ENCODE measurements at places on chromosomes 6 and 20.

DNA sequence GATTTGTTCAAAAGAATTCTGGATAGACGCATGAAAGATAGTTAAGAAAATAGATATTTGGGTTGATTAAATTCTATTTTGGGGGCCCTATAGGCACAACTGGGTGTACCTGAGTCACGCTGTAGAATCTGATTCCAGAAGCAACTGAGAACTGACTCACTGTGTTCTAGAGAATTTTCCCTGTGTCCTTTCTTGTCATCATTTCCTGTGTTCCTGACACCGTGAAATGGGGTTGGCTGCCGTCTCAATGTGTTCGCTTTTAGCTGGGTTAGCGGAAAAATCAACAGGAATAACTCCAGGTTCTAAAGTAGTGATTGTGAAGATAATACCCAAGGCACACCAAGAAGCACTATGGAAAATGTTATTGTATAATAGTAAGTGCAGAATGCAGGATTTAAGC is 5.0 kb downstream of the GCNT2 start:
- DNase-seq = no peak

- no peak for DNase-seq
Observed at GRCh38 chr6:134733801-134734200, 216.1 kb downstream of the ALDH8A1 start.

- peak; percentile 34 for DNase-seq
Observed at GRCh38 chr6:137722749-137723272, 144.2 kb upstream of the TNFAIP3 start.

DNA sequence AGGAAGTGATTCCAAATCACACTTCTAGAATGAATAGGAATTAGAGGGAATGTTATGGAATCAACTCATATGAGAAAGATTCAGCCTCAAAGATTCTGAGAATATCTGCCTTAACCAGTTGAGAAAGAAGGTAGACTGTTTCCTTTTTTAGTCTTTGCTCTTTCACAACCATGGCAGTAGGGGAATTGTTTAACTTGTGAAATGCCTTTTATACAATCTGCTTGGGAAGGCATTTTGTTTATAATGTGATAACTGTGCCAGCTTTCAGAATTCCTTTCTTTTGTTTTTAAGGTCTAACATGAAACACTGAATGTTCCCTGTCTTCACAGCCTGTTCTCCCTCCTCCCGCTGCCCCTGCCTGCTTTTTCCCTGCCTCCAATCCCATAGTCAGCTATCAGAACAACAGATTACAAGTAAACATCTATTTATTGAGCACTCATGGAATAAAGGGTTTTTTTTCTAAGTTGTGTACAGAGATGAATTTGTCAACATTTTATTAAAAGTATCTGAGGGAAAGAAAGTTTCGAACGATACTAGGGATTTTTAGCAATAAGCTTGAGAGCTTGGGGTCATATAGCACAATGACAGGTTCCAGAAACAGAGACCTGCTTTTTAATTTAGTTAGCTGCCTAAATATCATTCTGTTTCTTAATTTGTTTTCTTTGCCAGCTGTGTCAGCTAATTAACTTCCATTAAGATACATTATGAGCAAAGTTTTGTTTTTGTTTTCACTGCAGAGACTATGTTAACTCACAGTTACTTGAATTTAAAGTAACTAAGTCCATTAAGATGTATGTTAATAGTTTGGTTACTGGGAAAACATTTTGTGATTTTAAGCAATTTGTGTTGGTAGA is 28.3 kb upstream of the FBXO30 start:
- no peak for DNase-seq

DNA sequence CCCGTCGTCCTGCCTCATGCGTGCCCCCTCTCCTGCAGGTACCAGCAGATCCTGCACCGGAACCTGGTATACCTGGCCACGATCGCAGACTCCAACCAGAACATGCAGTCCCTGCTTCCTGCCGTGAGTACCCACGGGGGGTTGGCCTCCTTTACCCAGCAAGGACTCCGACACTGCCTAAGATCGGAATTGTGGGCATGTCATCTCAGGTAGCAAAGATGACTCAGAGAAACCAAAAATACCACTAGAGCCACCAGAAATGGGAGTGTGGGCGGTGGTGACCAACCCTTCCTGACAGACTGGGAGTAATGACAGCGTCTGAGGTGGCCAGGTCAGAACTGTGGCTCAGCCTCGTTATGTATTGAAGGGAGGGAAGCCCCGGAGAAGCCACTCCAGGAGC is 16.3 kb downstream of the SS18L1 start:
- peak; percentile 71 for DNase-seq

- DNase-seq = no peak
Observed at GRCh38 chr6:324116-324728, 31.9 kb downstream of the DUSP22 start.

- DNase-seq = no peak
Observed at GRCh38 chr6:43171707-43172103, 636 bp downstream of the SRF start.

GRCh38 chr20:49633643-49634042 is 65.7 kb upstream of the PTGIS start:
- no peak for DNase-seq

DNA sequence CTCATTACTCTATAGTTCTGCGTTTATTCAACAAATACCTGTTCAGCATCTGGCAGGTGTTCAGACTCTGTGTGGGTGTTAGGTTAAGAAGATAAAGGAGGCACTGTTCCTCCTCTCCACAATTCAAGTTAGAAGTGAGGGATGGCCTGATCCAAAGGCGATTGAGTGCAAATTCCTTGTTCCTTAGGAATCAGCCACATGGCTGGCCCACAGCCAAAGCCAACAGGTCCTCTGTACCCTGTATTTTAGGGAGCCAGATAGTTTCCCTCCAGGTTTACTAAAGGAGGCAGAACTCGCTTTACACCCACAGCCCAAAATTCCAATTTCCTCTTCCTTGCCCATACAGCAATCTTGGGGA is 5.0 kb upstream of the CD40 start:
- no peak for DNase-seq

DNA sequence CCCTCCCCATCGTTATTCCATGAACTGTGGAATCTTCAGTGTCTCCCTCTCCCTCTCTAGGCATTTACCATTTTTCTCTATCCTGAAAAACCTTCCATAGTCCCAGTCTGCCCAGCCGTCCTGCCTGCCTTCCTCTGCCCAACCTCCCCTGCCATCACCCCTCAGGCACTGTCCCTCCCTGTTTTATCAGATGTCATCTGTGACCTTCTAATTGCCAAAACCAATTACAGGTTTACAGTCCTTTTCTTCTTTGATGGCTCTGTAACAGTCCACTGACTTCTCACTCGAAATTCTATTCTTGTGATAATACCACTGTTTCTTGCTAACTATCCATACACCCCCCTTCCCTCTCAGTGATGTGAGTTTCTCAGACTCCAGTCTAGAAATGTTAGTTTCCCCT is 2.3 kb upstream of the SLC23A2 start:
- DNase-seq = no peak

GRCh38 chr6:117344444-117345291 is 79.3 kb downstream of the VGLL2 start:
- no peak for DNase-seq

DNA sequence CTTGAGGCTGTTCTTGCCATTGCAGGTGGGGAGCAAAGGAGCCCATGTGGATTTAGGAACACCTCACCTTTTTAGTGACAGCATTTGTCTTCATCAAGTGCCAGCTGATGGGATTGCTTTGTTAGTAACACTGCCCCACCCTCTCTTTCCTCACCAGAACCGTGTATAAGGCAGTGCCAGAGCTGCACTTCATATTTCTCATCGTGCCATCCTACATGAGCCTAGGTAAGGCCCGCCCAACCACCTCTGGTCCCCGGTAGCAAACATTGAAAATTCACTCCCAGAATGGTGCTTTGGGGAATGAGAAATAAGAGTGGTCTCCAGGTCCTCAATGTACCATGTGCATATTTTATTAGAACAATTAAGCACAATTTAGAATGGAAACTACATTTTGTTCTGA is 22.7 kb downstream of the CFAP61 start:
- DNase-seq = no peak

DNA sequence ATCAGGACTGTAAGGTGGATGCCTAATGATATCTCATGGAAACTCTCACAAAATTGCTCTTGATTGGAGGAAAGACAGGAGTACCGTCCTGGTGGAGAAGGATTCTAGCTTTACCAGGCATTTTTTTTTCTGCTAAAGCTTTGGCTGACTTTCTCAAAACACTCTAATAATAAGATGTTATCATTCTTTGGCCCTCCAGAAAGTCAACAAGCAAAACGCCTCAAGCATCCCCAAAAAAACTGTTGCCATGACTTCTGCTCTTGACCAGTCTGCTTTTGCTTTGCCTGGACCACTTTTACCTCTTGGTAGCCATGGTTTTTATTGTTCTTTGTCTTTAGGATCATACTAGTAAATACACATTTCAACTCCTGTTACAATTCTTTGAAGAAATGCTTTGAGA is 55.5 kb upstream of the RUNX2 start:
- no peak for DNase-seq

GRCh38 chr6:96943555-96944215 is 19.2 kb downstream of the KLHL32 start:
- DNase-seq = no peak

DNA sequence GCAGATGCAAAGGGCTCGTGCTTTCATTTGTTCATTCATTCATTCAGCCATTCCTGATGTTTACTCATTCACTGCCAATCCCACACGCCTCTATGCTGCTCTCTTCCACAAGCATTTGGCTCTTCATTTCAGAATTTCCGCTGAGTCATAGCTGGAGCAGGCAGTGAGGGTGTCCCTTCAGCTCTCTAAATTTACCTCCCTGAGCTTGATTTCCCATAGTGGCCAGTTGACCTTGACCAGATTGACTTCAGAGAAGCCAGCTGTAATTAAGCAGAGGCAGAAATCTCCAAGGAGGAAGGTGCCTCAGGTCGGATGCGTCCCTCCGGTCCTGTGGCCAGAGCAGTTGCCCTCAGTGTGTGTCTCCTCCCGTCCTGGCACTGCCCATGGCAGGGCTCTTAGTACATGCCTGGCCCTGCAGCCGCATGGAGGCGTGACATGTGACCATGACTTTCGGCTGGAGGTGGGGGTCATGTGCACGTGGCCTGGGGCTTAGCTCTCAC is 267.2 kb upstream of the ECI2 start:
- DNase-seq = peak; percentile 95

DNA sequence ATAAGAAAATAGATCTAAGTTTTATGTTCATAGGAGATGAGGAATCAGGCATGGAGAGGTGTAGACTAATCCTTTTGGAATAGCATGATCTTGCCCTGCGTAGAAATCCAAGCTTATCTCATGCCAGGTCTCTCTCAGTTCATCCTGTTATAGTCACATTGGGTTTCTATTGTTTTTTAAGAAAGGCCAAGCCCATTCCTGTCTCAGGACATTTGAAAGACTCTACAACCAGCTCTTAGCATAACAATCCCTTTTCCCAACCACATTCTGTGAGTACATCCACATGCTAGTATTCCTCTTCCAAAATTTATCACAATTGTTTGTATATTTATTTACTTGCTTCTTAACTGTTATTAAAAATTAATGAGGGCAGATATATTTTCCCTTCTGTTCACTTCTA is 130.3 kb downstream of the MMUT start:
- DNase-seq = no peak

DNA sequence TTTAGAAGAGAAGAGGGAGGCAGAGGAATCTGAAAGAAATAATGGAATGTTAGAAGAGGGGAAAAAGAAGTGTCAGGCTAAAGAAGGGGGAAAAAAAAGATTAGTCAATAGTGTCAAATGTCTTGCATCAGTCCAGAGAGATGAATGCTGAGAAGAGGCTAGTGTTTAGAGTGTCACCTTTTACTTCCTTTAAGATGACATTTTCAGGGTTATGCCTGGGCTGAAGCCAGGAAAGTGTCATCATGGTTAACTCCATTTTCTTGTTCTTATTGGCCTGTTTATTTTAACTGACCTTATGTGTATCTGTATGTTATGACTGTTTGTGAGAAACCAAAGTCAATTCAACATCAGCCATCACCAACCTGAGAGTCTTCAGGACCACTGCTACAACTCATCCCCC is 15.0 kb upstream of the BCKDHB start:
- no peak for DNase-seq

DNA sequence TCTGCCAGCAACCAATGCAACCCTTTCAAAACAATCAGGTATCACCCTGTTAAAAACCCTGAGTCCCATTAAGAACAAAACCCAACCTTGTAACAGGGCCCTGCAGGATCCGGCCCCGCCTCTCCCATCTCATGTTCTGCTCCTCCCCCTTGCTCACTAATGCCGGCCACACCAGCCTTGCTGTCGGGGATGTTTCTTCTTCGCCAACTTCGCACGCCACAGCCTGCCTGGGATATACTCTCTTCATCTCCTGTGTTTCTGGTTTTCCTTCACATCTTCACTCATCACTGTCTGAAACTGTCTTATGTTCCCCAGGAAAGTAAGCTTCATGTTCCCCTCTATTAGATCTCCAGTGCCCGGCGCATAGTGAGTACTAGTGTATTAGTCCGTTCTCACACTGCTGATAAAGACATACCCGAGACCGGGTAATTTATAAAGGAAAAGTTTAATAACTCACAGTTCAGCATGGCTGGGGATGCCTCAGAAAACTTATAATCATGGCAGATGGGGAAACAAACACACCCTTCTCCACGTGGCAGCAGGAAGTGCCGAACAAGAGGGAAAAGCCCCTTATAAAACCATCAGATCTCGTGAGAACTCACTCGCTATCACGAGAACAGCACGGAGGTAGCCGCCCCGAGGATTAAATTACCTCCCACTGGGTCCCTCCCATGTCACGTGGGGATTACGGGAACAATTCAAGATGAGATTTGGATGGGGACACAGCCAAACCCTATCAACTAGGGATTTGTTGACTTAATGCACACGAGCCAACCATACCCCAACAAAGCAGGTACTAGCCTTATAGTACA is 5.1 kb downstream of the TP53RK start:
- DNase-seq = no peak

DNA sequence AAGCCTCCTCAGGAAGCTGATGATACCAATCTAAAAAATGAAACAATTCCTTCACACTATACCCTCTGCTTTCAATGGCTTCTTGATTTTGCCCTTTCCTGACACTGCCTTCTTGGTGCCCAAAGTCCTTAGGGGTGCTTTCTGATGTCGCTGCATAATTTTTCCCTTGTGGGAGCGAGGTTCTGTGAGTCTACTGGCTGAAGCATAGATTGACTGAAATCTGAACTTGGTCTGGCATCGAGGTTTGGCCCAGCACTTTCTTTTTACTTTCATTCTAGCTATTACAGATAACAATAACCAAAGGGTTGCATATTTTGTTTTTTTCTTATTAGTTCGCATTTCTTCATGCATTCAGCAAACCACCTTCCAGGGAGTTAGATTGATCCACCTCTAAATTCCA is 65.8 kb downstream of the E2F3 start:
- DNase-seq = no peak

GRCh38 chr6:44559486-44560270 is 172.2 kb downstream of the CDC5L start:
- no peak for DNase-seq

DNA sequence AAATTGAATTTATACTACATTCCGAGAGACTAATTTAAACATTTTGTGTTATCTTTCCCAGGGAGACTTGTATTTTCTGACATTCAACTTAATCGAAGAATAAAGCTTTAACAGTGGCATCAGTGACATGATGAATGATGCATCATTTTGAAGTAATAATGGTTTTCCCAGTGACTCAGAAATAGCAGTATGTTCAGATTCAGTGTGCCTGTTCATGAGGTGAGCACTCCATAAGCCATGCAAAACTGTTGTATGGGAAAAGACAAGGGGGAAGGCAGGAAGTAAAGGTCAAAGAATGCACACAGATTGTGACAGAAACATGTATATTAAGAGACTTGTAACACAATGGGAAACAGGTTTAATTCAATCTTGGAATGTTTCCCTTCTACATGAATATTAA is 1348.2 kb upstream of the GJE1 start:
- DNase-seq = no peak

GRCh38 chr6:57029213-57029612 is 17.3 kb upstream of the KIAA1586 start:
- DNase-seq = no peak
